ENCODE measurements at places on chromosomes 5 and 9.

- no peak for DNase-seq
Measured at GRCh38 chr9:120909904-120910303, 16.7 kb downstream of the TRAF1 start.

DNA sequence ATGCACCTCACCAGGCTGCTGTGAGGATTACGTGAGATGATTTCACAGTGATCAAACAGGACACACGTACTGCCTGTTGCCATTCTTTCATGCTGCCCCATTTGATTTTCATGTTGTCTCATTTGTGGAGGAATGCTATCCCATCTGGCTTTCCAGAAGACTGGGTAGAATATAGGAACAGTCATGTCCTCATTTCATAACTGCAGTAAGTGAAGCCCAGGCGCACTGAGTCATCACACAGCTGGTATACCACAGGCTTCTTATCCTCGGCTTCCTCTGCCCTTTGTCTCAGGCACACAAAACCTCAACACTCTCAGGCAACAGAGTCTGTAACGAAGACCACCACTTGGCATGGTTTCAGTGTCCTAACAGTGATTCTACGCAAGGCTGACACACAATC is 62.3 kb downstream of the LHFPL2 start:
- no peak for DNase-seq

- no peak for DNase-seq
Measured at GRCh38 chr9:95502248-95502647, 14.5 kb downstream of the PTCH1 start.

- no peak for DNase-seq
Measured at GRCh38 chr9:92032891-92033290, 82.3 kb downstream of the SPTLC1 start.

DNA sequence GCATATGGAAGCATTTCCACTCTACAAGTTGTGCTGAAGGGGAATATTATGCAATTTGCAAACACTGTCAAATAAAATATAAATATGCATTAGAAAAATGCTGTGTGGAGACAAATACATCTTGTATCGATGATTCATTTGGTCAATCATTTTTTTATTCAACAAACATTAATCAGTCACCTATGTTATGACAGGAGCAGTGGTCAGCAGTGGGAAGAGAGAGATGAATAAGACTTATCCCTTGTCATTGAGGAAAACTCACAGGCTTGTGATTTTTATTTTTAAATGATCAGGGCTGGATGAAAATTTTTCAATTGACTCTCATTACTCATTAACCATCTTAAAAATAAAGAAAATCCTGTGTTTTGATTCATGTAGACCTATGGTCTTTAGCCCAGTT is 574.1 kb downstream of the ACTL7B start:
- no peak for DNase-seq

GRCh38 chr9:130701059-130702022 is 7.8 kb downstream of the EXOSC2 start:
- DNase-seq, result peak; percentile 53

GRCh38 chr5:146731909-146732659 is 146.5 kb downstream of the PPP2R2B start:
- no peak for DNase-seq

GRCh38 chr9:20015427-20015931 is 226.6 kb upstream of the SLC24A2 start:
- no peak for DNase-seq

DNA sequence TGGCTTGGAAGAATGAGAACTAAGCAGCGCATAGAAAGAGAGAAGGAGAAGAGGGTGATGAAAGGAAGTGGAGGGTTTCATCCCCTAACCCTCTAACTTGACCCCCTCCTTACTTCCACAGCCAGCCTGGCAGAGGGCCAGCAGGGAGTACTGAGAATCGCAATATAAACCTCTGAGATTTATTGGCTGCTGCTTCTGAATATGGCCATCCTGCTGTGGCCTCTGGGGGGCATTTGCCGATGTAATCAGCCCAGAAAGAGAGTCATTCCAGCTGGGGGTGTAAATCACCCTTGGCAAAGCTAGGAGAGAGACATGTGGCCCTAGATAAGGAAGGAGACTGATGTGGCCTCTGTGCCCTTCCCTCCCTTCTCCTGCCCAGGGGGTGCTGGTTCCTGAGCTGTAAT is 960 bp upstream of the GFRA3 start:
- DNase-seq, result no peak

GRCh38 chr9:13823026-13823425 is 490.9 kb downstream of the NFIB start:
- DNase-seq, result no peak

Measured in stimulated activated CD8-positive, alpha-beta memory T cell treated with anti-CD3 and anti-CD28 coated beads, Interleukin-15, amount 100 ng/mL, for 24 hours (primary cell).